ENCODE measurements at places on chromosomes 2 and 18.

DNA sequence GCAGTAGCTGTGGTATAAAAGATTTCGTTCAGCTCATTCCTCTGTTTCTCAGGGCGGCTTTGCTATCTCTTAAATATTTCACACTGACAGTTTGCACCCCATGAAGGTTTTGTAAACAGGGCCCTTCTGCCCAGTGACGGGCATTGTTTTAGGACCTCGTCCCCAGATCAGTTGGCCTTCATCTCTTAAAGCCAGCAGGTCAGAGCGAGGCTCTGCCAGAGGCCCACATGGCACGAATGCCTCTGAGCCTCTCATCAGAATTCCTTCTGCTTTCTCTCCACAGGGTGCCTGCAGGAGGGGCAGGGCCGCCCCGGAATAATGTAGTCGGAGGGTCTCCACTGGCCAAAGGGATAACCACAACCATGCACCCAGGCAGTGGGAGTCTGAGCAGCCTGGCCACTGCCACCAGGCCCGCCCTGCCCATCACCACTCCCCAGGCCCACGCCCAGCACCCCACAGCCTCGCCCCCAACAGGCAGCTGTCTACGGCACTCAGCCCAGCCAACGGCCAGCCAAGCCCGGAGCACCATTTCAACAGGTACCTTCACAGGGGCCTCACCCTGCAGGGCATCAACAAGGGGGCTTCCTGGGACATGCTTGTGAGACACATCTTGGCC lies 177.0 kb downstream of the SEPTIN10 start:
- no peak for DNase-seq

DNA sequence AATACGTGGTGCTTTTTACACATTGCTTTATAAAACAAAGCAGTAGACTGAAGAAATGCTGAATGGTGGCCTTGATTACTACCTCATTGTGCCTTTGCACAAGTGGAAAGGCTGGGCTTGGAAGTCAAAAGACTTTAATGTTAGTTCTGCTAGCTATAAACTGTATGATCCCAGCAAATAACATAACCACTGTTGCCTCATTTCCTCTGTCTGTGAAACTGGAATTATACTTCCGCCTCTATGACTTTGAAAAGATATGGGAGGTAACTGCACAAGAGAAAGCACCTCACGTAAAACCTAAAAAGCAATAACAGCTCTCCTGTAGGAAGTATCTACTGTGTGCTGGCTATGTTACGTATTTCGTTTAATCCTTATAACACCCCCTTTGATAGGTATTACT lies 43.4 kb upstream of the DSC1 start:
- no peak for DNase-seq

DNA sequence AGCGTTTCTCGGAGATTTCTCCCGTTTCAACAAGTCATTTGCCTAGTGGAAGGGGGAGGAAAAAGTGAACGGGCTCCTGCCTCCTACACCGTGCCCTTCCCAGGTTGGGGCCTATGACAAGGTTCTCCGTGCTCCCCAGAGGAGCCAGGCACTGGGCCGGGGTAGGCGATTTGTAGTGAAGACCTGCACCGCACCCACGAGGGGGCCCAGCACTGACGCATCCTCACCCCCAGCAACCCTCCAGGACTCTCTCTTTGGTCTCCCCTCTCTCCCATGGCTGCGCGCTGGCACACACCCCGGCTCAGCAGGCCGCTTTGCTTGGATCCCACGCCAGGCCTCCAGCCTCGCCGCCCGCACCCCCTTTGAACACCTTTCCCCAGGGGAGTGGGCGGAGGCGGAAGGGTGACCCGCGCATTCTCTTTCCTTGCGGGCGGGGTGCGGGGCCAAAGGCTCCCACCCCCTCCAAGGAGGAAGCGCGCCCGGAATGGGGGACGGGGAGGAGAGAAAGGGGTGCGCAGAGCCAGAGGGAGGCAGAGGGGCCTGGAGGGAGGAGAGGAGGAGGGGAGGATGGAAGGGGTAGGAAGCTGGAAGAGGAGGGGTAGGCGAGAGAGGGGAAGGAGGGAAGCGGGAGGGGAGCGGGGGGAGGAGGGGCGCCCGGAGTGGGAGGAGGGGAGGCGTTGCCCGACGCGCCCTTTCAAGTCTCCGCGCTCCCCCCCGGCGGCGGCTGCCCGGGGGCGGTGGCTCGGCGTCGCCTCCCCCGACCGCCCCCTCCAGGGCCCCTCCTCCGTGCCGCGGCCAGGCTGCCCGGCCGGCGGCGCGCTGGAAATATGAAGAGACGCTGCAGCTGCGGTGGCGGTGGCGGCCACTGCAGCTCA lies at the start of gene APCDD1:
APCDD1 (plus strand) TSS at position 830 of the 875 bp plus-strand sequence. CDS start 347 bp downstream, outside the sequence.
- peak; percentile 73 for DNase-seq

DNA sequence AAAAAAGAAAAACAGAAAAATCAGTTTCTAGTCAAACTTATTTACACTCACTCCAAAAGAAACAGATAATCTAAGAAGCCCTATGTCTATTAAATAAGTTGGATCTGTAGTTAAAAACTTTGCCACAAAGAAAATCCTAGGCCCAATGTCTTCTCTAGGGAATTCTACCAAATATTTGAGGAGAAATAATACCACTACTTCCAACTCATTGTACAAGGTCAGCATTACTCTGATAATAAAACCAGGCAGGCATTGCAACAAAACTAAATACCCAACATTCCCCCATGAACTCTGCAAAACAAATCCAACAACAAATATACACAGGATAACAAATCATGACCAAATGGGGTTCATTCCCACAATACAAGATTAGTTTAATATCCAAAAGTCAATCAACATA lies 73.8 kb upstream of the ST8SIA5 start:
- no peak for DNase-seq

- DNase-seq = no peak
These were observed 13.0 kb upstream of the FHL2 start for GRCh38 chr2:105411720-105412407.

DNA sequence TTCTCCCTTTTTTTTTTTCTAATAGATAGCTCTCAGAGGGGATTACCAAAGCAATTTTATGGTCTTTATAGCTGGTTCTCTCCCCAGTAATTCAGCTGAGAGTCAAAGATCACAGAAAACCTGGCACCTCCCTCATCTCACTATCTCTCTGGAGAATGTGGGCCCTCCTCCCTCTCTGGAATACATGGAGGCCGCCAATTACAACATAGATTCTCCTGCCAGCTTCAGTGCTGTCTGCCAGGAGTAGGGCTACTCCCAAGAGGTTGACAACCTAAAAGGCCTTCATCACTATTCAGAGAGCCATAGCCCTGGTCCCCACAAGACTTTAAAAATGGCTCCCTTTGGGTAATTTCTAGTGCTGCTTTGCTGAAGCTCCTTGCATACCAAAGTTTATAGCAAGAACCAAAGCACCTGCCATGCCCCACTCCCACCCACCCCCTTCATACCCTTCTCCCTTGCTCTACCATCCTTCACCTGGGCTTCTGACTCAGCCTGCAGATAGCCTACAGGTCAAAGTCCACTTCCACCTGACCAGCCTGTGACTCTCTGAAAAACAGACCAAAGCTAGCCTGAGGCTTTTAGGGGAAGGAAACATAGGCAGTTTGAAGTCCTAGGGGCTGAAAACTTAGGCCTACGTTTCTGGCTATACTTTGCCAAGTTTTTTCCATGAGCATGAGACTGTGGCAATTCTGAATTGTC lies 472.3 kb downstream of the TNS1 start:
- DNase-seq = no peak

DNA sequence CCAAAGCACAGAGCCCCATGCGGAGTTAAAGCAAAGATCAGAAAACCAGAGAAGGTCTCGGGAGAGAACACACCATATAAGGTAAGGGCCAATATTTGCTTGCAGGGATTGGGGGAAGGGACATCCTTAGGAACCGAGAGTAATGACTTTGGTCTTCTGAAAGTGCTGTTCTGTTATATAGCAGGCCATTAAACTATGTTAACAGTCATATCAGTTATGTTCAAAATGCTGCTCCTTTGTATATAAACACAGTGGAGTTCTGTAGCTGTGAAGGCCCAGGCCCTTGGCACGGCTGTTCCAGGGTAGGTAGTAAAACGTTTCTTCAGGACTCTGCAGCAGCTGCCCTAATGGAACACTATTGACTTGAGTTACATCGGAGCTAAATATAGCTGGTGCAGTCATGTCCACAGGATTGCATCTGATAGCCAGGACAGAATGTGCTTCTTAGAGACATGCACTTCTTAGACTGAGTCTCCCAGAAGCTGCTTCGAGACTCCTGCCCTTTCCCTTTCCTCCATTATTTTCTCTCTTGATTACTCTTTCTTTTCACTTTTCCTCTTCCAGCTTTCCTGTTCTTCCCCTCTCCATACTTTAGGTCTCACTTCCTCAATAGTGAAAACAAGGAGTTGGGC lies 122.4 kb downstream of the SETBP1 start:
- peak; percentile 49 for DNase-seq

- DNase-seq = no peak
These were observed 576.0 kb downstream of the ARHGAP15 start for GRCh38 chr2:143705108-143705707.

DNA sequence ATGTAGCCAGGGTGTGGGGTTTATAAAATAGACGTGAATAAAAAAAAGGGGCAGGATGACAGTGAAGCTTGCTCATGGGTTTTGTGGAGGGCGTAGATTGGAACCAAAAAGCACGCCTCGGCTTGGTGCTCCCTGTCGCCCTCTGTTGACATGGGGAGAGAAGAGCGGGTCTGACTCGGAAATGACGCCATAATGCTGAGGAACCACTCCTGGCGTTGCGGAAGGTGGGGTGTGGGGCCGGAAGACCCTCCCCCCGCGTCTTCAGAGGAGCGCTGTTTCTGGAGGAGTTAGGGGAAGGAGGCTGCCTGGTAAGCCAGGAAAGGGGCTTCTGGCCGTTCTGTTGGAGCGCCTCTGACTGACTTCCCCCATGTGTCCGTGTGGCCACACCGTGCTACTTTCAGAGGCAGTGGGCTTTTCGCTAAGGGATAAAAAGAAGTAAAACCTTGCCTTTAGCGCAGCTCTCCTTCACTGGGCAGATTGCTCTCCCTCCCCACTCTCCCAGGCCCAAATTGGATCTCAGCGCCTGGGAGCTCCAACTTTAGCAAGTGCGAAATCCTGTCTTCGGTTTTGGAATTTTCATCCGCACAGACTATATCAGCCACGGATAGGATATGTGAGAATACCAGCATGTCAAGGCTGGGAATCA lies 42.8 kb downstream of the PLEKHA3 start:
- DNase-seq = peak; percentile 96

DNA sequence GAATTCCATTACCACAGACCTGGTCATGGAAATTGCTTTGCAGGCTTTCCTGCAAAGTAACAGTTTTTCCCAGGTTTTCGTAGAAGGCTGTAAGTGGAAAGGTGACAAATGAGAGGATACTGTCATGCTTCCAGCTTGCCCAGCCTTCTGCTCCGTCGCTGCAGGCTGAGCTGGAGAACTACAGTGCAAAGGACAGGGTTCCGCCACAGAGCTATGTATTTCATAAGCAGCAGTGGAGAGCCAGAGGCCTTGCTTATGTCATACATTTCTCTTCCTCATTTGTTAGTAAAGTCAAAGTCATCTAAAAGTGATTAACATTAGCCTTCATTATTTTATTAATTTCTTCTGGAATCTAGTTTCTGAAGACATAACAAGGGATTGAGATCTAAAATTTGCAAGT lies 72.9 kb upstream of the RBM44 start:
- no peak for DNase-seq

GRCh38 chr18:74457043-74457724 lies at the start of gene DIPK1C:
TSS of gene DIPK1C (minus strand) at chr18:74457308. CDS start at chr18:74457259, 49 bp downstream.
- DNase-seq = peak; percentile 47

DNA sequence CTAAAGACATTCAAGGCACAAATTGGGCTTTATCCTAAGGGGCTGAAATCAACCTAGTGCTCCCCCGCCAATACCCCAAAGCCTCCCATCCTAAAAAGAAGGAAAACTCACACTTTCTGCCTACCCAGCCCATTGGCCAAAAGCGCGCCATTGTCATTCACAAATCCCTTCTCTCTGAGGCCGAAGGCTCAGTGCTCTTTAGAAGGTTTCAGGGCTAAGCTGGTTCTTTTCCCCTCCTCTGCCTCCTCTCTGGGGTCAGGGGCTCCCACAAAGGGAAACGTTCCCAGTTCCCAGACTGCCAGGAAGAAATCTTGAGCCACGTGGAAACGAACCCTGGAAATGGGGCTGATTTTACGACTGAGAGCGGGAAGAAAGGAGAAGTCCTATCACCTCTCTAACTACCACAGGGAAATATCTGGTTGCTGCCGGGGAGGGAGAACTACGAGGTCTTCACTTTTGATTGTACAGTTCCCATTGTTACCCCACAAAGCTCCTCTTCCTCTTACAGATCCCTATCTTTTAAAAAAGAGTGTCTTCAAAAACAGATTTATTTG lies 1.7 kb upstream of the SKOR2 start:
- peak; percentile 64 for DNase-seq

DNA sequence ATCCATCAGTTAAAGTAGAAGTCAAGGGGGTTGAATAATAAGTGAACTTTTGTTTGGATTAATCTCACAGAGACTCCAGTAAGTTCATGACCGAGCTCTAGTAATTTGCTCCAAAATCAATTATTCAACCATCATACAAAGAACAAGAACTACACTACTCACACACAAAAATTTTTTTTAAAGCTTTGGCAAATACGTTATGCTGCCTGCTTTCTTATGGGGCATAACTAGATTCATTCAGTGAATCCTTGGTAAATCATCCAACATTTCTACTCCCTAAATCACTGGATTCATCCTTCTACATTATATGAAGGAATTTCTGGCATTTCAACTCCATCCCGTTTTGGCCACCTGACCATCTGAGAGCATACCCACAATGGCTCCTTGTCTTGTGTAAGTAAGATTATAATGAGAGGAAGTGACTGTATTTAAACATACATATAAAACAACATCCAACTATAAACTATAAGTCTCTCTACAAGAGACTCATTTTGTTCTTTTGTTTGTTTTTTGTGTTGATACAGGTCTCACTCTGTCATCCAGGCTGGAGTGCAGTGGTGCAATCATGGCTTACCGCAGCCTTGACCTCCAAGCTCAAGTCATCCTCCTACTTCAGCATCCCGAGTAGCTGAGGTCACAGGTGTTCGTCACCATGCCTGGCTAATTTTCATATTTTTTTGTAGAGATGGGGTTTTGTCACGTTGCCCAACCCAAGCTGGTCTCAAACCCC lies 144.2 kb upstream of the LRRTM4 start:
- no peak for DNase-seq

DNA sequence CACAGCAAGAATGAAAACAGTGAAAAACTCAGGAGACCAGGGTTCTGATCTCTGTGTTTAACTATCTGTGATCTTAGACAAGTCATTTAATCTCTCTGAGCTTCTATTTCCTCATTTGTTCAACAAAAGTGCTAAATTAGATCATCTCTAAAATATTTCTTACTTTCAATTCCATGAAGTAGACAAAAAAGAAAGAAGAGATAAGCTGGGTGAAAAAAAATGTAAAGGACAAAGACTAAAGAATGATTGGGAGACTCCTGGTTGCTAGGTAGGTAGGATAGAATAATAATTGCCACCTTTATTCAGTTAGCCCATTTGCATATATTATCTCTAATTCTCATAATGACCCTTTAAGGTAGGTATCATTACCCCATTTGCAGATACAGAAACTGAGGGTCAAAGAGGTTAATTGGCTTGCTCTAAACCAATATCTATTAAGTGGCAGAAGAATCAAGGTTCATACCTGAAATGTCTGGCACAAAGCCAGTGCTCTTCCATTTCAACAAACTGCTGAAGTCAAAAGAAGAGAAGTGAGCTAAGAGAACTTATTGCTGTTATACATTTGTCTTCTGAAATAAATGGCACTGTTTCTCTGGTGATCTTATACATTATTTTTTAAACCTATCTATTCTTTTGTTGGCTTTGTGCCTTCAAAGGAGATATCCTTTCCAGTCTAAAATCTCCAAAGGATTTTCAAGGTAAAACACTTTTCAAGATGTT lies 141.7 kb downstream of the OTX1 start:
- DNase-seq = no peak

- DNase-seq = peak; percentile 36
These were observed 117.0 kb downstream of the HIBCH start for GRCh38 chr2:190202604-190203003.

Data from GM23338 (cell line).